ENCODE measurements at places on chromosomes 16 and 17.

DNA sequence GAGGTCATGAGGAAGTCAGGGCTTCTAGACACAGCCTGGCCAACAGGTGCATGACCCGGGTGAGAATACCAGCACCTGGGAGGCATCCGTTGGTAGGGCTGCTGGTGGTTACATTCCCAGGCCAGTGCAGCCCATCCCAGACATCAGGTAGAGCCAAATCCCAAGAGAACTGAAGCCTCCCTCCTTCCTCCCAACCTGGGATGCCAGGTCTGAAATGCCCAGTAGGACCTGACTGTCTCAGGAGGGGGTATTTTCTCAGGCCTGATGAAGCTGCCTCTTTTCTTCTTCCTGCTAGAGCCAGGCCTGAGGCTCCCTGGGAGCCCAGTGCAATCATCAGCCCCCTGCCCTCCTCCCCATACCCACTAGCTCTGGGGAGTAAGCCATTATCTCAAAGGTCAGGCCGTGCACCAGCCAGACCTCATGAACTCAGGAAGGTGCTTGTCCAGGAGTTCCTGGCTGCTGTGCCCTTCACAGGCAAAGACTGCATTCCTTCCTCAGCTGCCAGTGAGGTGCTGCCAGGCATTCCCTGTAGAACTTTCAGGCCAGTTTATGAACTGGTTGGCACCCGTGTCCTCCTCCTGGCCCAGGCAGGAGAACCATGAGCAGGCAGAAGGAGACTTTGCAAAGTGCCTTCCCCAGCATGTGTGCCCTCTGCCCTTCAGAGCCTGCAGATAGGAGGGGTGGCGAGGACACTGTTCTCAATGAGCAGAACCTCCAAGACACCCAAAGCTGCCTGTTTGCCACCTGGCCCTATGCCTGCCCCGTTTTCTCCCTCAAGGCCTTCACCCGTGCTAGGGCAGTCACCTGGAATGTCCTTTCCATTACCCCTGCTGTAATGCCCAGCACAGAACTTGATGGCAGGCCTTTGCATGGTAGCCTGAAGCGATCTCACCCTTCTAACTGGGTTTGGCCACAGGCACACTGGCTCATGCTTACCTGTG is 7.6 kb downstream of the TBX2 start:
- DNase-seq, result no peak

DNA sequence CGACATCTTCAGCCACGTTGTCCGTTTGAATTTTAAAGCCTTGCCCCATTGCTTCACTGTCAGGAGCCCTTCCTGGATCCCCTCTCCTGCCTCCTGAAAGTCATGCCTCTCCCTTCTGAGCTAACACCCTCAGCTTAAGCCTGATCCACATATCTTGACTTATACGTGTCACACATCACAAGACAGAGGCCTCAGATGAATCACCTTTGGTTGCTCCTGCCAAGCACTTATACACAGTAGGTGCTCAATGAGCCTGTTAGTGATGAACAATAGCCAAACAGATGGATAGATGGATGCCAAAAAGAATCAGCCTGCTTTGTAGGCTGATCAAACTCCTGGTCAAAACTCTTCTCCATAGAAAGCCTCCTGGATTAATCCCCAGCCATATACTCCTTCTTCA is 31.8 kb downstream of the PITPNM3 start:
- peak; percentile 65 for DNase-seq

GRCh38 chr16:19502395-19503131 is 19.3 kb downstream of the GDE1 start:
- peak; percentile 65 for DNase-seq

DNA sequence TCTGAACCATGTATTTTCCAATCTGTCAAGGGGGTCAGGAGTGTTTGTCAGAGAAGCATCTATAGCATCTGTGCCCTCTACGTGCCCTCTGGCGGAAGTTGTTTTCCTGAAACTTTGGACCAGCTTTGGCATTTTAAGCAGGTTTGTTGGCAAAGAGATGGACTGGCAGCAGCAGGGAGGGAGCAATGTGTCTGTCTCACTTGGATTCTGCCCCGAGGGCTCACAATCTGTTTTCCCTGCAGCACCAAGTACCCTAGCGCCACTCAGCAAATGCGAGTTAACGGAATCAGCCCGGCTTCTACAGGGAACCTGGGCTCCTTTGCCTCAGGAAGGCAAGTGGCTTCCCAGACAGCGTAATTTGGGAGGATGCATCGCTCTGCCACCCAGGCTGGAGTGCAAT is 17.4 kb downstream of the DUSP14 start:
- DNase-seq, result no peak

DNA sequence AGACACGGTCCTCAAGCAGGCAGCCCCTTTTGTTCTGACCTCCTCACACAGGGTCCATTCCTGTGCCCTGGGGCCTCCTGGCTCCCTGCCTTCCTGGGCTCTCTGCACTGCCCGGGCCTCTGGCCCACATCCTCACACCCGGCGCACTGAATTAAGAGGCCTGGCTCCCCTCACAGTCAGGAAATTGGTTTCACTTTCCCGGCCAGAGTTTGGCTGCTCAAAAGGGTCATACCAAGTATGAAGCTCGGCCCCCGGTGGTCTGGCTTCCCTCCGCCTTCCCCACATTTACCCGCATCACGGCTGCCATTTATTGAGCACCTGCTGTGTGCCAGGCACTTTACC is 220.0 kb downstream of the NTN1 start:
- DNase-seq, result no peak

DNA sequence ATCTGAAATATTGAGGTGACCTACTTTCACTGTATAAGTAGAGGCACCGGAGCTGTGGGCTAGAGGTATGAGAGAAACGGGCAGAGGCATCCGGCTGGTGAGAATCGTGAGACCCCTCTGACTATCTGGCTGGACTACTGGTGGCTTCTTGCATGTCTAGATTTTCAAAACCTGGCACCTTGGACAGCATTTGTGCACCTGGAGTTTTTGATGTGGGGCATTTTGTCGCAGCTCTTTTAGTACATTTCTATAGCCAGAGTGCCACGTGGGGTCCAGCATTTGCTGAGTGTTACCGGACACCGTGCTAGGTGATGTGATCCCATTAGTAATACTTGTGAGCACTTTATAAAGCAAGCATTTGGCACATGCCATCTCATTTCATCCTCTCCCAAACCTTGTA is 32.6 kb upstream of the SHISA9 start:
- no peak for DNase-seq

DNA sequence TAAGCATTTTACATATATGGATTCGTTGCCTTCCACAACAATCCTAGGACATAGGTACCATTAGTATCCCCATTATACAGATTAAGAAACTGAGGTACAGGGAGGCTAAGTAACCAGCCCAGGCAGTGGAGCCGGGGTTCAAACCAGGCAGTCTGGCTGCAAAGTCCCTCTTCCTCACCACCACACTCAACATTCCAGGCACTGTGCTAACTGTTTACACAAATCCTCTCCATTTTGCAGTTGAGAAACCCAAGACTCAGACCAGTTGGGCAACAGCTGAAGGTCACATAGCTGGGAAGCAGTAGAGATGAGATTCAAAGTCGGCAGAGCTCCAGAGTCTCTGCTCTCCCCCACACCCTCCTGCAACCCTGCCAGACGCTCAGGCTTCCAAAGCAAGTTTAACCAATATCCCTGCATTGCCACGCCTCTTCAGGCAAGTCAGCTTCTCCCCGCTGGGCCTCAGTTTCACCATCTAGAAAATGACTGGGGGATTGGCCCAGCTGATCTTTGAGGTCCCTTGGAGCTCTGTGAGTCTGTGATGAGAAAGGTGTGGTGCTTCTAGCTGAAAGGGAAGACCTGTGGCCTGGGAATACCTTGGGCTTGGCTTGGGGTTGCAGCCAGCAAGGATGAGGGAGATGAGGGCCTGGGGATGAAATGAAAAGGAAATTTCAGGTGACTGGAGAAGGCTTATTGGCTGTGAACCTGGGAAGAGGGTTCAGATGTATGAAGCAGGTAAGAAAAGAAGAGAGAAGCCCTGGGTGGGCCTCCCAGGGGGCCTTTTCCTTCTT is 14.0 kb downstream of the CCR7 start:
- DNase-seq, result peak; percentile 98

DNA sequence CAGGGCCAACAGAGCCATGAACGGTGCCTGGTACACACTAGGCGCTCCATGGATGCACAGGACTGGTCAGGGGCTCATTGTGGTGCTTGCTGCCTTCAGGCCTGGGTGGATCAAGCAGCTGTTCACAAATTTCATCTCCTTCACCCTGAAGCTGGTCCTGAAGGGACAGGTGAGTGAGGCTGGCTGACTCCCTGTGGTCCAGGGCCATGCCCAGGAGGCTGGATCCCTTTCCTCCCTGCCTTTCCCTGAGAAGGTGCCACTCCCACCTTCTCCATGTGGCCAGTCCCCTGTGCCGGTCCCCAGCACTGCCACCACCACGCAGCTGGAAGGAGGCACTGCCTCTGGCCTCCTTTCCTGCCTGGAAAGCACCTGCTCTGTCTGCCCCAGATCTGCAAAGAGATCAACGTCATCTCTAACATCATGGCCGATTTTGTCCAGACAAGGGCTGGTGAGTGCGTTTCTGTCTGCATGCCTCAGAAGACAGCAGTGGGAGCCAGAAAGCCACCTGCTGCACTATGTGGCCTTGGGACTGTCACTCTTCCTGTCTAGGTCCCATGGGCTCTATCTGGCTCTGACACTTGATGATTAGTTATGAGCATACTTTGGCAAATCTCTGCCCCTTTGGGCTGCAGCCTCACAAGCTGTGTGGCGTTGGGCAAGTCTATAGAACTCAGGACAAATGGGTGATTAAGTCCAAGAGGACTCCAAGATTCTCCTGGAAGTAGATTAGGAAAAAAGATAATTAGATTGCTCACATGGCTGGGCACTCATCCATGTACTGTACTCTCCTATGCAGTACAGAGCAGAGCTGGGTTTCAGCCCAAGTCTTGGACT is 9.4 kb downstream of the CETP start:
- DNase-seq, result no peak

DNA sequence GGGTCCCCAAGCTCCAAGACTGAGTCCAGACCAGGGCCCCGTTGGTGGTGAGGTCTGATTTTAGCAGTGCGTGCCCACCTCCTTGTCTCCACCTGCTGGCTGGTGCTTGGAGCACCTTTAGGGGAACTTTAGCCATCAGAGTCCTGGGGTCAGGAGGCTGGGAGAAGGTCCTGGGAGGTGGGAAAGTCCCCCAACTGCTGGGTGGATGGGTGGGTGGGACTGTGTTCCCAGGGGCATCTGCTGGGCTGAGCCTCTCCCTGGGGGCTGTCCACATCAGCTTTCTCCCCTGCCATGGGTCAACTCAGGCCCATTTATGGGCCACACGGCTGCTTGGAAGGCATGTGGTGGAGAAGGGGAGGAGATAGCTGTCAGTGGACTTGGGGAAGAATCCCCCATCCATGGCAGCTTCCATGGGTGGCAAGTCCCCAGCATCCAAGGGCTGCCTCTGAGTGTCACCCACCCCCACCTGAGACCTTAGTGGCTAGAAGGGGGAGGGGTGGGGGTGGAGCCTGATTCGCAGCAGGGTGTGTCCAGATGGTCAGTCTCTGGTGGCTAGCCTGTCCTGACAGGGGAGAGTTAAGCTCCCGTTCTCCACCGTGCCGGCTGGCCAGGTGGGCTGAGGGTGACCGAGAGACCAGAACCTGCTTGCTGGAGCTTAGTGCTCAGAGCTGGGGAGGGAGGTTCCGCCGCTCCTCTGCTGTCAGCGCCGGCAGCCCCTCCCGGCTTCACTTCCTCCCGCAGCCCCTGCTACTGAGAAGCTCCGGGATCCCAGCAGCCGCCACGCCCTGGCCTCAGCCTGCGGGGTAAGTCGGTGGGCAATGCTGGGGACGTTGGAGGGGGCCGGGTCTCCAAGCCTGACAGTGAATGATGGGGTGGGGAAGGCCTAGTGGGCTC is at the start of gene TRPV2:
Gene TRPV2 (plus strand): TSS at position 541 of the 894 bp plus-strand sequence. CDS start 2,098 bp downstream, outside the sequence.
- no peak for DNase-seq
